ENCODE measurements at places on chromosomes 5 and 9.

DNA sequence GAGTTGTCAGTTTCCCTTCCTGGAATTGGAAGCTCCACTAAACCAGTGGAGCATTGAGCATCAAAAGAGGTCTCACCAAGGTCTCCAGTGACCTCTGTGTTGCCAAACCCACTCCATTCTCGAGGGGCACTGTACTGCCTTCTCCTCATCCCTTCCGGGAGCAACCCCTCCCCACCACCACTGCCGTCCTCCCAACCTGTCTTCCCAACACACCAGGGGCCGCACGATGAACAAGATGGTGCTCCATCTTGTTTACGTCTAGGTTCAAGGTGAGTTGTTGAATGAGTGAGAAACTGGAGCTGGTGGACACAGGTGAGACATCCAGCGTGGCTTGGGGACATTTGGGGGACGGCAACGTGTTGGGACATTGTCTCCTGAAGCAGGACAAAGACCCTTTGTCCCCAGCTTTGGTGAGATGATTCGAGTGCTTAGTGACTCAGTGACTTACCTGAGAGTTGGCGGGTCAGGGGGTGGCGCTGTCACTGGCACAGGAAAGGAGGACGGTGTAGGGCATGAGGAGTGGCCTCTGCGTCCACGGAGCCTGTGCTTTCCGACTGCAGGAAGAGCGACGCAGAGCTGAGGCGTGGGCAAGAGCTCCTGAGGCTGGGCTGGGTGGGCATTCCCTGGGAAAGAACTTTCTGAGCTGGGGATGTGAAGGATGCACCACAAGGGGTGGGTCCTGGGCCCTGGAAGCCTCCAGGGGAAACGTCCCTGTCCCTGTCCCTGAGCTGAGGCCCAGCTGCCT, 44.8 kb upstream of the RNU6ATAC start:
- no peak for DNase-seq

DNA sequence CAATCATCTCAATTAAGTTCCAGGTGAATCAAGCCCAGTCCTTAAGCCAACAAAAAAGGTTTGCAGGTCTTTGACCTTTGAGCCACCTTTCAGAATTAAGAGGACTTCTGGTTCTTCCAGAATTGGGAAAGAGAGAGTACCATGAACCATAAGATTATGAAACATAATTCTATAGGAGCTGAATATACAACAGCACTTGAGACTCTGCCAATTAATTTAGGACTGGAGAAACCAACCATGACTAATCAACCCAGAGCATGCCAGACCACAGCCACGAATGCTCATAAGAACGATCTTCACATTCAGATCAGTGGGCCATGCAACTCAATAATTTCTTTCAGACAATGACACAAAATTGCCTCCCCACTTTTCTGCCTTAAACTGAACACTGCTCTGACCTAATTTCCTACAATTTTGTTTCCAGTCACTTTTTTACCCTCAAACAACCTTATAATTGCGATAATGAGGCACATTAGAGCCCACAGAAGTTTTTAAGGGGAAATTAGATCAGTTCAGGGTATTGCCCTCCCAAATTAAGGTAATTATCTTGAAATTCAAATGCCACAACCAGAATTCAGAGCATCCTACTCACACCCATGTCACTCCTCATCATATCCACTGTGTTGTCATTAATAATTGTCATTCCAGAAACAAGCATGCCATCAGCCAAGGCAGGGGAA, 213.4 kb downstream of the ATPSCKMT start:
- no peak for DNase-seq

- DNase-seq: no peak
These were observed 360.8 kb upstream of the PANK3 start for GRCh38 chr5:168939887-168940544.

- no peak for DNase-seq
These were observed 20.0 kb downstream of the NUDT2 start for GRCh38 chr9:34349324-34349723.

DNA sequence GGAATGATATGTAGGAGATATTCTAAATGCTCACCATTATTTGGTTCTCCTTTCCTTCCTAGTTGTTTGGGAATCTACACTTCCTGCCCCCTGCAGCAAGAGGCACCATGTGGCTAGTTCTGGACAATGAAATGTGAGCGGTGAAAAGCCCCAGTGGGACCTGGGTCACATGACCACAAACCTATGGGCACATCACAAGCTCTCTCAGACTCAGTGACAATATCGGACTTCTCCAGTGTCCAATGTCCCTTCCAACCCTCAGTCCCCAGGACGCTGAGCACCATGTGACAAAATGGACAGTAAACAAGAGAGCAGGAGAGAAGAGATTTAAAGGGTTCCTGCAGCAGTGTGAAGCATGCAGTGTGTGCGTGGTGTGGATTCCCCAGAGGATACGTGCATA, 44.6 kb upstream of the FOXE1 start:
- no peak for DNase-seq

DNA sequence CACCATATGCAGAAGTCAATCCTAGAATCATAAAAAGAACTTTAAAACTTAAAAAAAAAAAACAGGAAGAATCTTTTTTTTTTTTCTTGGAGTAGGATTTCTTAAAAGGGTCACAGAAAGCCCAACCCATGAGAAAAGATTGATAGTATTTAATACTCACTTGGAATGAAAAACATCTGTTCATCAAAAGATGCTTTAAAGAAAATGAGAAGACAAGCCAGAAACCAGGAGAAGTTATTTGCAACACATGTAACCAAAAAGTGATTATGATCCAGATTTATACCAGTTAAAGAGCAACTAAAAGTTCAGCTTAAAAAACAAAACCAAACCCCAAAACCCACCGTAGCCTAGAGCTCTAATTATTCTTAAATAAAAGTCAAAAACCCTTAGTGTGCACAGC, 69.3 kb downstream of the TLE4 start:
- no peak for DNase-seq

DNA sequence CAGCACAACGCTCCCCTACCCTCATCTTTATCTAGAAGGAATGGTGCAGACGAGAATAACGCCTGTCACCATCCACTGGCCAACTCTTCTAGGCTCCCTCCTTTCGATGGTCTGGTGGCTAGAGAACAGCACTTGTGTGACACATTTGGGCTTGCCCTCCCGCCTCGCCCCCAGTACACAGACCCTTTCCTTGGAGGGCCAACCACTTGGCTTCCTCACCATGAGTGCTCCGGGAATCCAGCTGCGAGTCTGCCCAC, 1.4 kb downstream of the GNAQ start:
- DNase-seq: peak; percentile 17

DNA sequence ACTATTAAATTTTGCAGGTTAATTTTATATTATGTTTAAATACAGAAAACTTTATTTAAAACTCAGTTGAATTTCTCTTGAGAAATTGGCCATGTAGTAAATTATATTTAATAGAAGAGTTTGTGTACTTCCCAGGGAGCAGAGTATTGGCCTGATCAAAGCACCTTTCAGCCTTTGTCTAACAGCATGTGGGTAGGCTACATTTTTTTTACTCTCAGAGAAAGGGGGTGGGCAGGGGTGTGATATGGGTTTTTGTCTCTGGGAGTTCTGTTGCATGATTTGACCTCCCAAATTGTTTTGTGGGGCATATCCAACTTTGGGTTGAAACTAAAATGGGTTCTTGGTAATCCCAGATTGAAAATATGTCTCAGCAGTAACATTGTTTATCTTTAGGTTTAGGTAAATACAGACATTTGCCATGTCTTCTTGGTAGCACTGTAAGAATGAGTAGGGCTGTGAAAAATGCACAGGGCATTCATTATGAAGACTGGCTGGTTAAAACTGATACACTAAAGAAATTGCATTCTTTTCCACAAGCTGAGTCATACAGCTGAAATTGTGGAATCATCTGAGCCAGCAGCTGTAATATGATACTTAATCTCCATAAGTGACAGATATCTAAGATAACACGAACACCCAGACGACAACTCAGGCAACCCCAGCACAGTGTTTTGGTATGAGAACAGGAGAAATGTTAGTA, 75.4 kb upstream of the CDKN2B start:
- peak; percentile 33 for DNase-seq

DNA sequence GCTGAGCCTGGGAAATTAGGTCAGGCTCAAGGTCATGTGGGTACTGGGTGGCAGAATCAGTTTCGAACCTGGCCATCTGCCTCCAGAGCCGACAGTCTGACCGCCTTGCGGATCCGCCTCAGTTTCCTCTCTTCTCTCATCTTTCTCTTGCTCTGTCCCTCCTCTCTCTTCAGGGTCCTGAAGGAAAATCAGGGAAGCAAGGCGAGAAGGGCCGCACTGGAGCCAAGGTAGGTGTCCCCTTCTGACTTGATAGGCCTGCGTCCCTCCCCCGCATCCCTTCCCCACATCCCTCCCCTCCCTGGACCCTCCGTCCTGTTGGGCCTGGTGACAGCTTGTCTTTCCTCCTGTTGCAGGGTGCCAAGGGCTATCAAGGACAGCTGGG, 40.8 kb upstream of the ORM1 start:
- no peak for DNase-seq
